ENCODE measurements at places on chromosomes 7 and 10.

DNA sequence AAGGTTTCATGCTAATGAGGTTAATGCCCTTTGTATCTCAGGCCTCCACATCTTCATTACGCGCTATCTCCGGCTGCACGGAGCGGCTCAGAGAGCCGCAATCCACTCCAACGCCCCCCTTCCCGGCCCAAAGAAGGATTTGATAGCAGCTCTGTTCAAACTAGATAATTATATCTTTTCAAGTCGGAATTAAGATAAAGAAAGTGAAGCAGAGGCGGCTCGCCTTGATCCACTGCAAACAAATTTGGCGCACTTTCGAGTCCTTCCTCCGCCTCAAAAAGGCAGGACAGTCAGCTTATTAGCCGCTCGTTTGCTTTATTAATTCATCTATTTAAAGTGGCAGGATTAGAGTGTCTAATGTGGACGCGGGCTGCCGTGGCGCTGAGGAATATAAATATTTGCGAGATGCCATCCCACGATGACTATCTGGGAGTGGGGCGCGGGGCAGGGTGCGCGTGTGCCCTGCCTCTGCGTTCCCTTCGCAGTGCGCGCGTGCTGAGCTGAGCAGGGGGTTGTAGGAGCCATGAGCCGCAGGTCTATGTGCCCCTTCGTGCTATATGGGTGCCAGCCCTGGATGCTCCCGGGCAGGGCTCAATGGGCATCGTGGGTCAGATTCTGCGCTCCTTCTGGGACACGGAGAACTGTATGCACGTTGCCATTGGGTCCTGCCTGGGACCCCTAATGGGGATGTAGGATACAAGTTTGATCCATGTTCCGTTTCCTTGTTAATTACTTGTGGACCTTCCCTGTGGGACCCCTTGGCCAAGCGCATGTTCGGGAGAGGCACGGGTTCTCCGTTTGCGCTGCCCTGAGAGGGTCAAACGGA is 9.0 kb downstream of the EMX2 start:
- DNase-seq, result no peak

DNA sequence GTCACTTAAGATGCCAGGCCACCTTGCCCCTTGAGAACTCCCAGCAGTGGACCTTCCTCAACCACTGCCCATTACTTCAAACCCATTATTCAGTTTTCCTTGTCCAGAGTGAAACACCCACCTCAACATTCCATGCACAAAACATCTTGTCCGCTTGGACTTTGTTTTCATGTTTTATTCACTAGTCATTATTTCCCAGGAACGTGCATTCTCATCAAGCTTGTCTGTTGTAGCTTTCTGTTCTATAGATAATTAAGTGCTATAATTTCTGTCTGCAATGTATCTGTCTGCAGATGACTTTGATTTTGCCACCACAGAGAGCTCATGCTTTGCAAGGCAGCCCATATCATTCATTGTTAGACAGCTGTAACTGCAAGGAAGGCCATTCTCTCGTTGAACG is 117.4 kb downstream of the RAB18 start:
- no peak for DNase-seq

DNA sequence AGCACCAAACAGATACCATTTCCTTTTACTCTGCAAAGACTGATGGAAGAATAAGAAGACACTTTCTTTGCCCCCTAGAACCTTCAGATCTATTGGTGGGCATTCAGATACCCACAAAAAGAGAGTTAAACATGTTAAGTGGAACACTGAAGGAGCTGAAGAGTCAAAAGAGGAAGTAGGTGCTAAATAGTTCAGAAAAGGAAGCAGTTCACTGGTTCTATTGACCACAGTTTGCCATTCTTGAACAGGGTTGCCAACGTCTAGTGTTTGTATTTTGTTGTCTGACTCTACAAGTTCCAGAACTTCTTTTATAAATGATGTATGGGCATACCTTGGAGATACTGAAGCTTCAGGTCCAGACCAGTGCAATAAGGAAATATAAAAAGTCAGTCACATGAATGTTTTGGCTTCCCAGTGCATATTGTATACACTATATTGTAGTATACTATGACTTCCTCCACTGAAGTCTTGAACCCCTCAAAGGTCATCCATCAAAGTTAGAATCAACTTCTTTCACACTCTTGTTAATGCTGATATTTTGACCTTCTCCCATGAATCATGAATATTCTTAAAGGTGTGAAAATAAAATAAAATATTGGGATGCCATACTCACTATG is 47.5 kb upstream of the AGR3 start:
- DNase-seq, result no peak

DNA sequence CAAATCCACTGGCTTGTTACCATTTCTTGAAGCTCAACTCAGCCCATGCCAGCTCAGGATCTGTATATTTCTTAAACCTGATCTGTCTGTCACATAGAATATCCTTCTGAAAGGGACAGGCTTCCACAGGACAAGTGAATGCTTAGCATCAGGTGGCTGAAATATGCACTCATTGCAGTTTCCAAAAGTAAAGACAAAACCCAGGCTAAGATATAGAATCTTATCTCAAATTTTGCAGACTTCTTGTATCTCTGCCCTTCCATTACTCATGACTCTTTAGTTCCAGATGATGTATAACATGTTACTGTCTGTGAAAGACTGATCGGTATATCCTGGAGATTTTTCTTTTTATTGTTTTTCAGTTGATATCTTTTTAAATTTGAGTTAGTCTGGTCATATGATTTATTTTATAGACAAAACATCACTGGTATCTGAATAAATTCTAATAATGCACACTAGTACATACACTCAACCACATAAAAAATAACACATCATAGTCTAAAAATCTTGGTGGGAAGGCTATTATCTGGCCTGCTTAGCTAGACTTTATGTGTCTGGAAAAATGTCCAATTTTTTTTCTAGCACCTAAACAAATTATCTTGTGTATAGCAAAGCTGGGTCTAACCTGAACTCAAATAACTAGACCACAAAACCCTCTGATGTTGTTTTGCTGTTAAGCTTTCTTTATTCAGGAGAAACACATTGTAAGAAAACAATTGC is 182.6 kb downstream of the ADAM12 start:
- no peak for DNase-seq

DNA sequence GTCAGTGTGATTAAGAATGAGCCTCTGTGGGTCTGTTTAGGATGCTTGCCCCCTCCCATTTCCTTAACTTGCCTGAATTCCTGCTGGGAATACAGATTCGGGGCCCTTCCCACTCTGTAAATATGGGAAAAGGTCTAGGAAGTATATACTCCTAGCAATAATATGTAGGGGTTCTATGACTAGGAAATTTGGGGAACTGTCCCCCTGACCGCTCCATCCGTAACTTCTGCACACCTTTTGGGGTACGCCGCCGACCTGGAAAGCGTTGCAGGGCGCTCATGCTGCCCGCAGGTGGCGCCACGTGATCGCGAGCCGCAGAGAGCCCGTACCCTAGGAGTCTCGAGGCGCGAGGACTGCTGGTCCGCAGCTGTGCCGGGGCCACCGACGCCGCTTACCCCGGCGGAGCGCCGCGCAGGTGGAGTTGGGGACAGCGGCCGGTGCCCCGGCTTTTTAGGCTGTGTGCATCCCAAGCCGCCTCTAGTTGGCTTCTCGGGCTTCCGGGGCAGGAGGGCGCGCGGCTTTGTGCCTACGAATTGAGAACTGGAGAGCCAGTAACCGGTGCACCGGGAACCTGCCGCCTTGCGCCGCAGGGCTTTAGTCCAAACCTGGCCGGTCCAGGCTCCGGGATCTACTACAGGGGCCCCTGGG is 656 bp upstream of the CNNM2 start:
- peak; percentile 84 for DNase-seq

DNA sequence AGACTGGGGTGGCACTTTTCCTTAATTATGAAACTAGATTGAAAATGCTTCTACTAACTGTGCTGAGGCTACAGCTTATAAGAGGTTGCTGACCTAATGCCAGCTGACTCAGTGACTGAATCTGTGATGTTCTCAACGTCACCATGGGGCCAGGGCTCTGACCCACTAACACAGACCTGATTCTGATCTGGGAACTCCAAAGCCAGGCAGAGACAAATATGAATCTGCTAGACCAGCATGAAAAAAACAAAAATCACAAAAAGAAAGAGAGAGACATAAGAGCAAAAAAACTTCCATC is 16.1 kb downstream of the USP6NL start:
- no peak for DNase-seq

DNA sequence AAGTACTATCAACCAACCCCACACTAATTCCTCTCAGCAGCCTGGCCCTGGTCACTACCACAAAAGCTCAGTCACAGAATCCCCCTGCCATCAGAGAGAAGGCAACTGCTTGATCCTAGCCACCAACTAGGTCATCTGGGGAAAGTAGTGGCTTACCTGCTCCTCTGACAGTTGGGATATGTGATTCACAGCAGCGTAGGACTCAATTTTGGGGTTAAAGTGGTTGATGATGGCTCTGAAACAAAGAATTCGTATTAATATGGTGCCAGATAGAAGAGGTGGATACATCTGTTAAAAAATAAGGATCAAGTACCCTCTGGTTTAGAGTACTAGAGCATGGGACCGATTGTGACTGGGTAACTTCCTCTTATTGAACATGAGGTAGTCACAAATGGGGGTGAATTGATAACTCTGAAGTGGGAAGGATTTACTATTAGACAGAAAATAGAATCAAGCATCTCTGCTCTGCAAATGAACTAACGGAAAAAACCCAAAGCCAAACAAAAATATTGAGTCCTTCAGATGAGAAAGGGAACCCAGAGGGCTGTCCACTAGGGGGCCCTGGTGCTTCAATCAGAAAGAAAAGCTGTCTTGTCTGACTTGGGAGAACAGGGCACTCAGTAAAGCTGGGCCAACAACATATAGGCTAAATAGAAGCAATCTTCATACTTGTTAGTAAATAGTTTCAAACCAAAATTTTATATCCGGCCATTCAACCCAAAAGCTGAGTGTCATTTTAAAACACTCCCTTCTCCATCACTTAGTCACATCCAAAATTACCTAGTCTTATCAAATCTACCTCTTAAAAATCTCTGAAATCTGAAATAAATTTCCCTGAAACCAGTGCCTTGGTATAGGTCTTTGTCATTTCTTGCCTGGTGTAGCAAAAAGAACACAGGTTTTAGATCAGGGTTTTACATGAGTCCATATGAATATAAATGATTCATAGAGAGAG is 45.9 kb upstream of the KCNIP2 start:
- peak; percentile 82 for DNase-seq

GRCh38 chr10:30589441-30589840 is 40.1 kb downstream of the LYZL2 start:
- DNase-seq, result no peak

DNA sequence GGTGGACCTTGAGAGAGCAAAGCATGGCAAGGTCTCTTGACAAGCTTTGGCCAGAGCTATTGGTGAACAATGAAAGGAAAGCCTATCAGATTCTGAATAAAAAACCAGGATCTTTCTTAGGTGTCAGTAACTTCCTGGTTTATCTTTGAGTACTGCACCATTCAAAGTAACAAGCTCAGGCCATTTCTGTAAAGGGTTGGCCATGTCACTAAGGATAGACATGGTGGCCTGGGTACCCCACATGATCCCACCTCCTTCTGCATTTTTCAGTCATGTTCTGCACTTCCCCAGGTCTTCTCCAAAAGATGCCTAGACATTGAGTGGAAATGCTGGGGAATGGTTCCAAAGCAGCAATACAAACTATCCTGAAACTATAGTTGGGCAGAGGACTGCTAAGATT is 242.0 kb downstream of the ARHGAP12 start:
- no peak for DNase-seq

- DNase-seq, result no peak
These were observed 17.8 kb upstream of the AMZ1 start for GRCh38 chr7:2670171-2670570.

DNA sequence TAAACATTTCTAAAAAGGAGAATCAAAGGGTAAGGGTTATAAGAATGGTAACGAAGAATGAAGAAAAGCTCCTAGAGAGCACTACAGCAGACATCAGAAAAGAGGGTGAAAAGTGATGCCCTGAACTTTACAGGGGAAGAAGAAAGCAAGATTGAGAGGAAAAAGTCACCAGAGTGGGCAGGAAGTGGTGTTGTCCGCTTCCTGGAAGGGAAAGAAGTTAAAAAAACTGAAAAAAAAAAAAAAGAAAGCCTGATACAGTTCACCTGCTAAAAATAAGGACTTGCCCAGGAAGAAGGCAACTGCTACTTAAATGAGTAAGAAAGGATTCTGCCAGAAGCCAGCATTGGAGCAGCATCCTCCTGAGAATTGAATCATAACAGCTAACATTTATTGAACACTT is 330.1 kb upstream of the PHF14 start:
- no peak for DNase-seq

DNA sequence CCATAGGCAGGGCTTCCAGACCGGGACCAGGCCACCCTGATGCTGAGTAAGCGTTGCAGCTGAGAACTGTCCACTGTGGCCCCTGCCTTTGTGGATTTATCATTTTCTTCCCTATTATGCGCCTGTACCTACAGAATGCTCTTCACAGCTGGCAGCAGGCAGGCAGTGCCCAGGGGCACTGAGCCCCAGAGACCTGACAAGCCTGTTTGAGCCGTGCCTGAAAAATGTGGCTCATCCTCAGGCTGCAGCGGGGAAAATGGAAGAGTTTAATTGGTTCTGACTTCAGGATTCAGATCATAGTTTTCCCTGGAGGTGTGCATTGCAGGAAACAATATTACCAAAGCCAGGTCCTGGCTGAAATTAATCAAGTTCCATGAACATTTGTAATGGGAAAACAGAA is 200.2 kb downstream of the ZNF438 start:
- no peak for DNase-seq

GRCh38 chr10:97944772-97945171 is 85.6 kb downstream of the CRTAC1 start:
- DNase-seq, result no peak

- no peak for DNase-seq
These were observed 14.1 kb downstream of the ESYT2 start for GRCh38 chr7:158815083-158815799.

DNA sequence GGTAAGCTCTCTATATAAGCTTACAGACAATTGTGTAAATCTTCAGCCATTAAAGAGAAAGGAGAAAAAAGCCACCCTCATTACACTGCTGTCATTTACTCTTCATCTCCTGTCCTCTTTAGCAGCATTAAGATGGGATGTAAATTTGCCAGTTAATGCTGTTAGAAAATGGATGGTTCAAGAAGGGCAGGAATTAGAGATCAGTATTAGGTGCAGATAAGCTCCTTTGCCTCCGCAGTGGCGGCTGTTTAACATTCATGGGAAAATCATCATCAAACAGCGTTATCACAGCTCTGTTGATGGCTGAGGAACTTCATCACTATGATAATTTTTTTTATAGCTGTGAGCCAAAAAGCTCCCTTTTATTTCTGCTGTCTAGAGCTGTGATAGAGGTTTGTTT is 61.8 kb upstream of the FAM204A start:
- no peak for DNase-seq

DNA sequence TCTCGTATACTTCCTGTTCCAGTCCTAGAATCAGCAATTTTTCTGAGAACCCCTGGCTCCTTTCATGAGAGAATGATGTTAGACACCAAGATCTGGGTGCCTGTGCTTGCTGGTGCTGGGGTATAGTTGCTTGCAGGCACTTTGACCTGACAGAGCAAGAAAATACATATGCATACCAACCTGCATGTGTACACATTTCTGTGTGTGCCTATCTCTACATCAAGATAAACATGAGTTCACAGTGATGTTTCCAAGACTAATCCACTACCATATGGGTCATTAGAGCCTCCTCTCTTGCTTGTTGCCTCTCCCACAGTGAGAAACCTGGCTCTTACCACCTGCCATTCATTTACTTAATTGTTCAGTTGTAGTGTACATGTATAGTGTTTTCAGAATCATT is 229.1 kb upstream of the IGFBP3 start:
- DNase-seq, result no peak
